ENCODE measurements at places on chromosomes 16 and 17.

GRCh38 chr17:74981979-74982662 lies 5.3 kb upstream of the CDR2L start:
- peak; percentile 81 for DNase-seq

DNA sequence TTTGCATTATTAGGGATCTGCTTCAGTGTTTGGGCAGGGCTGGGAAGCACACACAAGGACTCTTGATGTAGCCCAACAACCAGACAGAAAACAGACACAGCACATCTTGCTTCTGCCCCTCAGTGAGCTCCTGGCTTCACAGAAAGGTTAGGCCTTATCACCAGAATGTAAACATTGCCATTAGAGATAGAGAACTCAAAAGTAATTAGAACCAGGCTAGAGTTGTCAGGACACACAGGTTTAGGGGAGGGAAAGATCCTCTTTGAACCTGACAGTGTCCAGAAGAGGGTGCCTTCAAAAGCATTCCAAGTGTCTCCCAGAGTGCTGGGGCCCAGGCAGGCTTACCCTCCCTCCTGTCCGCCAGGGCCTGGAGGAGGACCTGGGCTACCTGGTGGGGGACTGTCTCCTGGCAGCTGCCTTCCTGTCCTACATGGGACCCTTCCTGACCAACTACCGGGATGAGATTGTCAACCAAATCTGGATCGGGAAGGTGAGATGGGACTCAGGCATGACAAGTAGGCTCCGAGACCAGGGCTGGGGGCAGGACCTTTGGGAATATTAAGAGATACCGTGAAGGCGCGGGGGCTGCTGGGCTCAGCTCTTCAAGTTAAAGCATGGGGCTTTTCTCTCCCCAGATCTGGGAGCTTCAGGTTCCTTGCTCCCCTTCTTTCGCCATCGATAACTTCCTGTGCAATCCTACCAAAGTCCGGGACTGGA lies 16.9 kb upstream of the KDM6B start:
- no peak for DNase-seq

- DNase-seq, result peak; percentile 89
Measured at GRCh38 chr16:88650749-88651275, at the start of gene CYBA. CYBA (minus strand) TSS chr16:88651053; CDS start chr16:88651013, 40 bp downstream.

DNA sequence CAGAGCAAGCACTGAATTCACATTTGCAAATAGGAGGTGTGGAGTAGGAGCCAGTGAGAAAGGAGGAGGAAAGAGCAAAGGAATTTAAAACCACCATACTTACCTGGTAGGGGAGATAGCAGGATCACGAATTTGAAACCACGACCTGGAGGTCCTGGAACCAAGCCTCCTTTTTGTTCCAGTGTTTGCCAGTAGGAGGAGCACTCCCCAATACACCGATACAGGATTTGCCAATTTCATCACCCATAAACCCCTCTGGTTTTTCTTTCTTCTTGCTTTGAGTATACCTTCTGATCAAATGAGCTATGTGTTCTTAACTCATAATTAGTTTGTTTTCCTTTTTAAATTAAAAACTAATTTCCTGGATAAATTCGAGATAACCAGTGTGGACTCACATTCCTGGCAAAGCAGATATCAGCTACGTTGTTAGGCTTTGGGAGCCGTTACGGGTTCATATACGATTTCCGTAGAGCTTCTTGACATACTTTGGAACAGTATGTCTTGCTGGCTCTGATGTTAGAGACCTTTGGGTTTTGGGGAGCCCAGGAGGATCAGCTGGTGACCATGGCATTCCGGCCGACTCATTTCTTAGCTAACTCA lies 22.7 kb downstream of the BCO1 start:
- peak; percentile 6 for DNase-seq

Measured in kidney tubule cell (primary cell).